ENCODE measurements at places on chromosomes 12 and 14. TPM values are rescaled to one million over a fixed set of nuclear protein-coding genes. Genes with fewer than 3 reads are reported as not detected.

NOPCHAP1 gene
- 6.3 TPM for total RNA-seq

NDRG2 gene
- not detected for total RNA-seq

PRPH gene
- total RNA-seq = 0.46 TPM

DNAI7 gene
- total RNA-seq = 0.18 TPM

Data from smooth muscle cell of bladder (primary cell).